ENCODE measurements at places on chromosomes 12 and 14. TPM values are rescaled to one million over a fixed set of nuclear protein-coding genes. Genes with fewer than 3 reads are reported as not detected.

DNA sequence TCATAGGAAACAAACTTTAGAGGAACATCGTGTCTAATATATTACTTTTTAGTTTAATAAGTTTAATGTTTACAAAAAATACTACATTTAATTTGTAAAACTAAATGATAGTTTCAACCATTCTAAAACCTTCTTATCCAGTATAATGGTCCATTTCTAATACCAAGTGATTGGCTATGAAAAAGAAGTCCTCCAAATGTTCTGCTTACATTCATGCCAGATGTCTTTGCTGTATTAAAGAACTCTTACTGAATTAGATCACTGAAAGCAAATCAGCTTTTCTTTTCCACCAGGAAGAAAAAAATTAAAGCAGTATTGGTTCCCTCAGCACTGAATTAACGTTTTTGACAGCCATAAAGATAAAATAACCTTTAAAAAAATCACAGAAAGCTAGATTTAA, 3.7 kb downstream of the NOVA1 start:
- DNase-seq = no peak

DNA sequence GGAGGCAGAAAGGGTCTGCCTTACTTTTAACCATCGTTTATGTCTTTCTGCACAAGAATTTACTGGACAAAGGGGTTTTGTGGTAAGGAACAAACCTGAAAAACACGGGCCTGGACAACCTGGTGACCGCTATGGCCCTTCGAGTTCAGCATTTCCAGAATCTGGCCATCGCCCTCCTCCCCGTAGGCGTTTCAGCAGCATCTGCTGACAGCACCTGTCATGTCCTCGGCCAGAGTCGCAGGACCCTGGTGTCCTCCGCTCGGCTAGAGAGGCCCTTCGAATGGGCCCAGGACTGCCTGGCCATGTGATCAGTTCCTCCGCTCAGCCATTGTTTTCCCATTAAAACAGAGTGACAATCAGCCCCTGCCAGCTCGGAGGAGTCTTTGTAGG, 142.8 kb upstream of the FKBP4 start:
- DNase-seq = no peak

DNA sequence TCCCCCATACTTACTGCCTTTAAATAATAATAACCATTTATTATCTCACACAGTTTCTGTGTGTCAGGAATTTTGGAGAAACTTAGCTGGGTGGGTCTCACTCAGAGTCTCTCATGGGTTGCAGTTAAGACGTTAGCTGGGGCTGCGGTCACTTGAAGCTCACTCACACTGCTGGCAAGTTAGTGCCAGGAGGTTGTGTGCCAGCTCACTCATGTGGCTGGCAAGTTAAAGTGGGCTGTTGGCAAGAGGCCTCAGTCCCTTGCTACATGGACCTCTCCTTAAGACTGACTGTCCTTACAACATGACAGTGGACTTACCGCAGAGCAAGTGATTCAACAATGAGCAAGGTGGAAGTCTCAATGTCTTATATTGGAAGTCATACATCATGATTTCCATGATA, 61.3 kb upstream of the AVPR1A start:
- DNase-seq = no peak

DNA sequence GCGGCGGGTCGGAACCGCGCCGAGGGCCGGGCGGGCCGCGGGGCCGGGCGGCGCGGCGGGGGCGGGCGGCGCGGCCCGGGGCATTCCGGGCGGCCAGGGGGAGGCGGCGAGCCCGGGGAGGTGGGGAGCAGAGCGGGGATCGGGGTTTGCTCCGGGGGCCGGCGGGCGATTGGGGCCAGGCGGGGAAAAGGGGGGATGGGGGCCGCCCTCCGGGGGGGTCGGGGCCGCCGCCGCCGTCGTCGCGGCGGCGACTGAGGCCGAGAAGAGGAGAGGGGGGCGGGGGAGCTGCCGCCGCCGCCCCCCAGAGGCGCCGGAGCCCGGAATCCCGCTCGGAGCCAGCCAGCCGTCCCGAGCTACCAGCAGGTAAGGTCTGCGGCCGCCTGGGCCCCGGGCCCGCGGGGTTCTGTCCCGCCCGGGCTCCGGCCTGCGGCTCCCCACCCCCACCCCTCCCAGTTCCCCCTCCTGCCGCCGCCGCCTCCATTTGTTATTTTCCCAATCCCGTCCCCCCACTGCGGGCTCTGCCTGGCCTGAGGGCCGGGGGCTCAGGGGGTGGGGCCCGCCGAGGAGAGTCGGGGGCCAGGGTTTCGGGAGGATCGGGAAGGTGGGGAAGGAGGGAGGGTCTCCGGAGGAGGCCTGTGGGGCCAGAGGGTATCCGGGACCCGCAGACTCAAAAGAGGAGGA, 403 bp downstream of the ATN1 start:
- no peak for DNase-seq

DNA sequence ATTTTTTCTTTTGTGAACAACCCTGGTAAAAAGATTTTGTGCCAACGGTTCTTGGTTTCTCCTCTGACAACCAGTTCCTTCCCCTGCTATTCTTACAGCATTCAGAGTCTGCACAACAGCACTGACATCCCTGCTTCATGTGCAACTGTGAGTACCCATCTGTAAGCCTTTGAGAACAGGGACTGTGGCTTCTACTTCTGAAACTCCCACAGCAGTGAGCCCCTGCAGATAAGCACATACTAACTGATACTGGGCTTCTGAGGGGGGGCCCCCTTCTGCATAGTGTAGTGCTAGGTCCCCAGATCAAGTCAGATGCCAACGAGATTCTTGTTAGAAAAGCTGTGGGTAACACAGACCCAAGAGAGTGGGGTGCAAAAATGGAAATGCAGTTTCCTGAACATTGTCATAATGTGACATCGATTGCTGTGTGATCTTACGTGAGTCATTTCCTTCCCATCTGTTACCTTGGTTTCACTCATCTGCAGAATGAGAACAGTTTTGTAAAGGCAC, 11.1 kb upstream of the NINJ2 start:
- DNase-seq = no peak

- no peak for DNase-seq
Measured at GRCh38 chr12:69396041-69396440, 36.5 kb downstream of the YEATS4 start.

- no peak for DNase-seq
Measured at GRCh38 chr12:65597527-65597926, 226.8 kb upstream of the HMGA2 start.

GRCh38 chr12:52278575-52279421, 4.4 kb downstream of the KRT86 start:
- DNase-seq = peak; percentile 71

DNA sequence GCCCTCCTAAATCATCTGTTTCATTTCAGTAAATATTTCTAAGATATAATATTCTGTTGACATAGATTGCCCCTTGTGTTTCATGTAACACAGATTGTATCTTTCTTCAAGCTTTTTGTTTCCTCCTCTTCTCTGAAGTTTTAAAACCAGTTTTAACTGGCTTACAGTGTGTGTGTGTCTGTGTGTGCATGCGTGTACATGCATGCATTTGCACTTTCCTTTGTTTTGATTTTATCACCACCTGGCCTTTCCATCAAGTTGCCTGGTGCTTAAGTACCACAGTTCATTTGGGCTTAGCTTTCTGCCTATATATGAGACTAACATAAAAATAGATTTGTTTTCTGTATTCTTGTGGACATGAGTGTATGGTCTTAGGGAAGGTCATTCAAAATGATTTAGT, 31.9 kb downstream of the ETNK1 start:
- DNase-seq = no peak

- no peak for DNase-seq
Measured at GRCh38 chr14:97196336-97196735, 399.2 kb downstream of the VRK1 start.

- no peak for DNase-seq
Measured at GRCh38 chr12:12927211-12928079, 24.5 kb downstream of the GPRC5D start.

GRCh38 chr12:38911611-38912010, 6.2 kb upstream of the CPNE8 start:
- no peak for DNase-seq

GRCh38 chr14:61388976-61389576, 67.7 kb downstream of the PRKCH start:
- DNase-seq = no peak

DNA sequence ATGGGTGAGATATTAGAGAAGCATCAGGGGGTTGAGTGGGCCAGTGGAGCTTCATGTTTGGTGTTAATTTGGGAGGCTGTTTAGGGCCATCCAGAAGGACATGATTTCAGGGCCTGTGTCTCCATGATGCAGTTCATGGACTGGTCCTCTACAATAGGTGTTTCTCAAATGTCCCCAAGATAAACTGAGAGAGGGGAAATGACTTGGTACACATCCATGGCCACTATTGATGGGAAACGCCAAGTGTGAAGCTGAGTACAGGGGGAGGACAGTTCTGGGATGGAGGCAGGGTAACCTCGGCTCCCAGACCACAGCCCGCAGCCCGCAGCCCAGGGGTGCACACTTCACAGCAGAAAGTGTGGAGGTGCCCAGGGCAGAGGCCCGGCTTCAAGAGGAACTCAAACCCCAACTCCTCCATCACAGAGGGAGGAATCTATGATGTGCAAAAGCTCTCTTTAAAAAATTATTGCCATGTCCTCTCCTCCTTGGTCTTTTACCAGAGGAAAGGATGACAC, 33.3 kb downstream of the CACNA2D4 start:
- DNase-seq = no peak

- no peak for DNase-seq
Measured at GRCh38 chr14:105102361-105102870, 37.2 kb upstream of the GPR132 start.

GRCh38 chr12:7486512-7486911, 17.1 kb downstream of the CD163 start:
- no peak for DNase-seq

DNA sequence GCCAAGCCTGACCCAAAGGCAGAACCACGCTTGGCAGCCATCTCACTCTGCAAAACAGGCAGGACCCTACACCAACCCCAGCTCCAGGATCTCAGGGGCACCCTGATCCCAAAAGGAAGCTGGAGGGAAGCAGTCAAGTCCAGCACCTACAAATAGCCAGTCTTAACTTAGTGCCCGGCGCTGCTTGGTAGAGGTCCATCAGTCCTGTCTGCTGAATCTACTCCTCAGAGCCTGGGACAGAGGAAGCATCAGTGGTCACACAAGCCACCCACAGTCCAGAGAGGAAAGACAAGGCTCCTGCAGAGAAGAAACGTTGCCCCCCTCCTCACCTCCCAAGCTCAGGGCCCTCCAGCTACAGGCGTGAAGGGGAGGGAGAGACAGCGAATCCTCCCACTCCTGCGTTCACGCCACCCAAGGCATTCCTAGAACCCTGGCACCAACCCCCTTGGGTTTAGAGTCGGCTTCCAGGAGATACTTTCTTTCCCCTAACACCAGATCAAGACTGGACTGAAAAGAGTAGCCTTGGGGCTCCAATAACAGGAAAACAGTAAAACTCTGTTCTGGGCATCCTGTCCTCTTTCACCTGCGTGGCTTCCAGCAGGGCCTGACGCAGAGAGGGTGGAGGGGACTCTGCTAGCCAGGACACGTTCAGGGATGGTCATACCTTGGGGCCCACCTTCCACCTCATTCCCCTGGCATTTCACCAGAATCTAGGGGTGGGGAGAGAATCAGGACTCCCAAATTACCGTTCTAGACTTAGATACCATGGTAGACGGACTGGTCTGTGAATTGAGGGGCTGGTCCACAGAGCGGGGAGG, 1.2 kb downstream of the PXN start:
- DNase-seq = no peak

DNA sequence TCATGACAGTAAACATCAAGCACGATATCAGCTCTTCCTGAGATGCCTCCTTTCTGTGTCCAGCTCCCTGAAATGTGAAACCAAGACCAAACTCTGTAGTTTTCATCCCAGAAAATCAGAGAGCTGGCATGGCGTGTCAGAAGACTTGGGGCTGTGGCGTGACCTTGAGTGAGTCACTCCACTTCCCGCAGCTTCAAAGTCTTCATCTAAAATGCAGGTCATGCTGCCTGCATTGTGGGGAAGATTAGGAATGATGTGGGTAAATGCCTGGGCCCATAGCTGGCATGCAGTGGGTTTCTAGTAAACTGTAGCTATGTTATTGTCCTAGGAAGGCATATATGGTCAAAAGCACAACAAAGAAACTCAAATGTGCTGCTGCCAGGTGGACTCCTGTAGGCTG, 28.8 kb downstream of the OAS2 start:
- no peak for DNase-seq

- no peak for DNase-seq
Measured at GRCh38 chr12:112855375-112855774, 51.4 kb upstream of the OAS1 start.

Gene KRT82
- polyA plus RNA-seq = not detected

Gene WDR20
- polyA plus RNA-seq = 26.3 TPM

Gene SIX4
- 26.3 TPM for polyA plus RNA-seq

Gene TAS2R9
- not detected for polyA plus RNA-seq

Gene PIANP
- 2.4 TPM for polyA plus RNA-seq

Gene KRT2
- polyA plus RNA-seq = 0.08 TPM

Gene GPRC5A
- 1.4 TPM for polyA plus RNA-seq

Gene PCED1B
- 0.72 TPM for polyA plus RNA-seq

Gene KRT78
- not detected for polyA plus RNA-seq

Gene FICD
- polyA plus RNA-seq = 1.6 TPM

Gene MGP
- polyA plus RNA-seq = 190 TPM

Gene TAS2R7
- not detected for polyA plus RNA-seq

Gene STYK1
- not detected for polyA plus RNA-seq

Gene RNF41
- 45.6 TPM for polyA plus RNA-seq

Gene IFNG-AS1
- polyA plus RNA-seq = 0.72 TPM

Gene HELB
- 3.0 TPM for polyA plus RNA-seq

Gene CLEC14A
- 24.4 TPM for polyA plus RNA-seq

Gene CHD8
- 44.8 TPM for polyA plus RNA-seq

All from hindlimb muscle (tissue), 1 donor.